ENCODE measurements at places on chromosomes 1 and 21. TPM values are rescaled to one million over a fixed set of nuclear protein-coding genes. Genes with fewer than 3 reads are reported as not detected.

Gene MRPL55
- 71.8 TPM for total RNA-seq

Gene DFFB
- total RNA-seq, result 10.9 TPM

DNA sequence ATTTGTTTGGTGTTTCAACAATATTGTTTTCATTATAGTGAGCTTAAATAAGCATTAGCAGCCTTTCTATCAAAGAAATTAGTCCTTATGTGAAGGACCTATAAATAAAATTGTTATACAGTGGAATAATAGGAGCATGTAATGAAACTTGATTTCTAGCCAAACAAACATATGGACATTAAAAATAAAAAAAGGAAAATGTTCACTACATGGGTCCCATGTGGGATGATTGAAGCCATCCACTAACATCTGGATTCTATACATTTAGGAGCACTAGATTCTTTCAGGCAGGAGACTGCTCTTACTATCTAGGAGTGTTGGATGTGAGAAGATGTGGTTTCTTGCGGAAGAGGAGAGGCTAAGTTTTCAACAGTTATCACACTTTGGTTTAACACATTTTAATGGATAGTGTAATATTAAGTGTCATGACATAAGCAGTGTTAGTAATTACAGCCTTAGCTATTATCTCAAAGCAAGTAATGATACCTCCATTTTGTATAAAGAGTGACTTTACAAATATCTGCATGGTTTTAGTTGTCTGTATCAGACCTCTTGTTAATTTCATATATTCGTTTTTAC, 62.3 kb downstream of the LYPLAL1 start:
- DNase-seq, result no peak

- DNase-seq, result no peak
Observed at GRCh38 chr1:162605225-162605927, 26.9 kb upstream of the DDR2 start.

DNA sequence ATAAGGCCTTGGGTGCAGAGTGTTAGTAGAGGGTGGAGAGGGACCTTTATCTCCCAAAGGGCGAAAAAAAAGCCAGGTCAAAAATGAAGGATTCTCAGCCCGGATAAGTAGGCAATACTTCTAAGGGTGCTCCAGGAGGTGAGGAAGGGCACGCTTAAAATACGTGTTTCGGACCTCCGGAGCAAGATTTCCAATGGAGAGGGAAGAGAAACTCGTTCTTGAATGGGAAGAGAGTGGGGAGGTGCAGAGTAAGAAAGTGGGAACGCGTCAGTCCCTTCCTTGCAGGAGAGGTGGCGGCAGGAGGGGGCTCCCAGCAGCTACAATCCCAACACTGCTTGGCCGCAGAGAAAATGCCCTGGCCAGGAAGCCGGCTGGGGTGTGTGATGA, 581 bp downstream of the EFCAB14 start:
- no peak for DNase-seq

DNA sequence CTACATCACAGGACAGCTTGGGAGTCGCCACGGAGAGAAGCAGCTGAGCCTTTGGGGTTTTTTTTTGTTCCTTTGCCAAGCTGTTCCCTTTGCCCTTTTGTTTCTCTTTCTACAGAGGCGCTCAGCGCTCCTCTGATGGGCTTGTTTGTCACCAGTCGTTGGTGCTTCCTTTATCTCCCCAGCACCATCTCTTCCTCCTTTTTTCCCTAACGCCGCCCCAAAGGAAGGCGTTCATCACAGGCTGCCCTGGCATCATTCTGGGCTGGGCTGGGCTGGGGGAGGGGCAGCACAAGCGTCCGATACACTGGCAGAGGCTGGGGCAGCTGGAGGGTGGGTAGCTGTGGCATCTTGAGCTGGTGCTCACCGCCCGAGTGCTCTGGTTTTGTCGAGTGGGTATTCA, 10.5 kb downstream of the IGSF21 start:
- no peak for DNase-seq

DNA sequence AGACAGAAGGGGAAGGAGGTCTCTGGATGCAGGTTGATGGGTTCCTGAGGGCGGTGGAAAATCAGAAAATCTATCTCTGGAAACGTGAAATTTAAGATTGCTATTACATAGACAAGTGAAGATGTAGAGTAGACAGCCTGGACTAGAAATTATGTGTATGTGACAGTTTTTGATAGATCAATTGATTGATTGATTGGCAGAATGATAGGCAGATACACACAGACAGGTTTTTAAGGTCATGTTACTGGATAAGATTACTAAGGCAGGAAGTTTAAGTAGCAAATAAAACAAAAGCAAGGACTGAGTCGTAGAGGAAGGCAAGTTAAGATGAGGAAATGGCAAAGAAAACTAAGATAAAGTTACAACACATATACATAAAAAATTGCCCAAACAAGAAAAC, 124.7 kb downstream of the RGS21 start:
- no peak for DNase-seq

GRCh38 chr1:75136921-75137641, 2.9 kb downstream of the LHX8 start:
- DNase-seq, result no peak

GRCh38 chr1:201515895-201516294, 9.0 kb upstream of the CSRP1 start:
- no peak for DNase-seq

Data from CD8-positive, alpha-beta memory T cell (primary cell).